CD4-positive, CD25-positive, alpha-beta regulatory T cell (primary cell): ENCODE measurements at places on chromosomes 2 and 18. TPM values are rescaled to one million over a fixed set of nuclear protein-coding genes. Genes with fewer than 3 reads are reported as not detected.

DNA sequence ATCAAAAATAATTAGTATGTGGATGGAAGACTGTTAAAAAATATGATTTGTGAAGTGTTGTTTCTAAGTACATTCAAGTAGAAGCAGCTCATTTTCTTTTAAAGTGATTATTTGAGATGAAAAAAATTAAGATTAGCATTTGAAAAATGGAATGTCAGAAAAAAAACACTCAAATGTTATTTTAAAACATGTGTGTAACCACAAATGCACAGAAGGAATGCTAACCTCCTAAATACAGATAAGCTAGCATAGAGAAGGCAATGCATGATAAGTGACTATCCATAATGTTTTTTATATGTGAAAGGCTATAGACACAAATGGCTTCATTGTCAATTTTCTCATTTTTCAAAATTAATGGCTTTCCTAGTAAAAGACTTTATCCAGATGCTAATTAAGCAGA lies 198.9 kb downstream of the NYAP2 start:
- no peak for DNase-seq

- DNase-seq, result no peak
Observed at GRCh38 chr2:55025627-55026026, 24.6 kb downstream of the RTN4 start.

GRCh38 chr2:171081649-171082111 lies 79.0 kb downstream of the TLK1 start:
- peak; percentile 29 for DNase-seq

DNA sequence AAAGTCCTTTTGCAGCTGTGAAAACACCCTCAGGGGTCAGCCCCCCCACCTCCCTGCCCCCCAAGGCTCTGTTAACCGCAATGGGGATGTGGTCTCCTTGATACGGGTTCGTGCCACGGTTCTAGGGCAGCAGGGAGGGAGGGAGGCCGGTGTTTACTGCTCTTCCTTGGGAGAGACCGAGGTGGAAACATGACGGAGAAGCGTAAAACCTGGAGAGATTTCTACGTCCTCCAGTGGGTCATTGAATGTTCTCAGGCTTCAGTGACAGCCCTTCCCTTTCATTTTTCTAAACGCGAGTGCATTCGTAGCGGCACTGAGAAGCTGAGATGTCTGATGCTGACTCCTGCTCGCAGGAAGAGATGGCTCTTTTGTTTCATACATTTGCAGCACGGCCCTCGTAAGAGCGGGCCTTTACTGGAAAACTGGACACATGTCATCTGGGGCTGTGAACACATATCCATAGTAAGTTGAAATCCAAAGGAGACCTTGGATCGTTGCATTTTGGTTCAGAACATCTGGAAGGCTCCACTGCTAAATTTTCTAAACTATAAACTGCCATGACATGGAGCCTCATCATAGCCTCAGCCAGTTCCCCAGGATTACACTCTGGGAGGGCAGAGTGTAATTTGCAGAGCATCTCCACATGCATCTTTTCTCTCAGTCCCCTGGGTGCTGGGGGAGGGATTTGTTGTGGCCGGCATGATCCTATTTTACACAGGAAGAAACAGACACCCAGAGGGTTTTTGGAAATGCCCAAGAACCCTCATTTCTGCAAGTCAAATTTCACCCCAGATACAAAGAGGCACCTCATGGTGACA lies 40.6 kb upstream of the HDAC4 start:
- no peak for DNase-seq

DSG1 gene
- total RNA-seq, result not detected

GRCh38 chr2:161223139-161223732 lies 63.0 kb downstream of the TANK start:
- DNase-seq, result peak; percentile 71

- no peak for DNase-seq
Observed at GRCh38 chr2:237894396-237894979, 35.1 kb downstream of the RAMP1 start.

DNA sequence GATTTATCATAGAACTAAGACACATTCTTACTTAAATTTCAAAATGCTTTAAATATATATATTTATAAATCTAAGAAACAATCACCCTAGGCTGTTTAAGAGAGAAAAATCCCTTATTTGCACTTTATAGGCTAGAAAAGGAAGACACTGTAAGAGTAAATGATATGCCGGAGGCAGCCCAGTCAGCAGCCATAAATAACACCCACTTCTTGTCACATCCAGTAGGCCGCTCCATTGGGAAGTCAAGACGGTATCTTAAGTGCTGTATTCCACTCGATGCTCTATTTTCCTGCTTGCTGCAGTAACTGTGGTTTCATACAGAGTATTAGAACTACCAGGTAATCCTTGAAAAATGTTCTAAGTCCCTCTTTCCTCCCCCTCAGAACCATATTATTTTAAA lies 57.9 kb downstream of the ABCA12 start:
- no peak for DNase-seq

- no peak for DNase-seq
Observed at GRCh38 chr2:120910956-120911951, 175.6 kb downstream of the GLI2 start.

GRCh38 chr2:24632172-24632571 lies 141.1 kb downstream of the NCOA1 start:
- no peak for DNase-seq

CYS1 gene
- not detected for total RNA-seq

DNA sequence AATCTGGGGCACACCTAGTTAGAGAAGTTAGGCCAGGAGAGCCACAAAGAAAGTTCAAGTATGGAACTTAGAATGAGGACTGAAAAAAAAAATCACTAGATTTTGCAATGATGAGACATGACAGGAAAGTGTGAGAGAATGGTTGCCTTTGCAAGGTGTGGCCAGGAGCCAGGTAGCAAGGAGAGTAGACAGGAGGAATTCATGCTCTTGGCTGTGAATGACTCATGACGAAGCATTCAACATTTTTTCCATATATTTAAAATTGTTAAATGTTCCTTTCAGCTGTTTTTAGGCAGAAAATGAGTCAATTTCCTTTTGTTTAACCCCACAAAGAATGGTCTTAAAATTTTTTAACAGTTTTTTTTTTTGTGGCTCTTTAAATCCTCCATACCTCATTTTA lies 636.9 kb downstream of the PLCL1 start:
- DNase-seq, result no peak

DNA sequence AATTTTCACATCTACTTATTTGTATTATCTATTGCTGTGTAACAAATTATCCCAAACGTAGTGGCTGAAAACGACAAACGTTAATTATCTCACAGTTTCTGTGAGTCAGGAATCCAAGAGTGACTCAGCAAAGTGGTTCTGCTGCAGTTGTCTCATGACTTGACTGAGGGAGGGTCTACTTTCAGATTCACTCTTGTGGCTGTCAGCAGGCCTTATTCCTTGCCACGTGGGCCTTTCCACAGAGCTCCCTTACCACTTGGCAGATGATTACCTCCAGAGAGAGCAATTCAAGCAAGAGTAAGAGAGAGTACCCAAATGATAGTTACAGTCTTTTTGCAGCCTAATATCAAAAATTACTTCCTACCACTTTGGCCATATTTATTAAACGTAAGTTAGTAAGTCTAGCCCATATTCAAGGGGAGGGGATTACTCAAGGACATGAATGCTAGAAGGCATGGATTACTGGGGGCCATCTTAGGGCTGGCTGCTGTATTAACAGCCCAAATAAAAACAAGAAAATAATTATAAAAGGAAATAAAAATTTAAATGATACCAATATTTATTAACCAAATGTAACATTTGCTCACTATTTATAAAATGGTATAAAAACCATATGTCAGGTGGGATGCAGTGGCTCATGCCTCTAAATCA lies 48.7 kb upstream of the NBEAL1 start:
- no peak for DNase-seq

GRCh38 chr2:237686659-237687136 lies 59.3 kb downstream of the LRRFIP1 start:
- no peak for DNase-seq

DNA sequence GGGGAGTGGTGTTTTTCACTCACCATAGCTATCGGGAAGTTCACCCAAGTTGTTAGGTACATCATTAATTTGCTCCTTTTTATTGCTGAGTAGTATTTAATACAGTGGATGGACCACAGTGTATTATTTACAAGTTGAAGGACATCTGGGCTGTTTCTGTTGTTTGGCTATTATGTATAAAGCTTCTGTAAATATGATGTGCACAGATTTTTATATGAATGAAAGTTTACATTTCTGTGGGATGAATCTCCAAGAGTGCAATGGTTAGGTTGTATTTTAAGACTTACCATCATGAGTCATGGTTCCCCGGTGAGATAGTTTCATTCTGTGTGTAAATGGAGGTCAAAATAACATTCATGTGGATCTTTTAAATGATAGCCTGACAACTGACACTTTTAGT lies 337.4 kb downstream of the PTPRM start:
- no peak for DNase-seq

- DNase-seq, result no peak
Observed at GRCh38 chr2:236744281-236744705, 174.7 kb downstream of the ACKR3 start.

GRCh38 chr2:20356042-20356441 lies 5.4 kb upstream of the PUM2 start:
- no peak for DNase-seq

CD8B2 gene
- total RNA-seq, result not detected

SERPINB3 gene
- not detected for total RNA-seq

SALL3 gene
- not detected for total RNA-seq

- no peak for DNase-seq
Observed at GRCh38 chr2:13821255-13821880, 811.1 kb upstream of the LRATD1 start.

RPRD1A gene
- 20.3 TPM for total RNA-seq

DNA sequence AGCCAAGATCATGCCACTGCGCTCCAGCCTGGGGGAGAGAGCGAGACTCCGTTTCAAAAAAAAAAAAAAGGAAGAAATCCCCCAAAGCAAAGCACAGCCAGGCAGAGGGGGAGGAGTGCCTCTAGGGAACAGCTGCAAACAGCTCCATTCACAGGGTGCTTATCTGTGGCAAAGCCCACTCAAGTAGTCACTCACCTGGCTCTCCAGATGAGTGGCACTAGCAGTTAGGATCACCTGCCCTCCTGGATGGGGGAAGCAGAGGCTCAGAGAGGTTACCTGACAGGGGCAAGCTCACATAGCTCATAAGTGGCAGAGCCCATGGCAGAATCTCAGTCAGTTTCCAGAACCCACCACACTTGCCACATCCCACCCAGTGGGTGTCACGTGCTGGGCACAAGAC lies 30.3 kb downstream of the TFCP2L1 start:
- no peak for DNase-seq

INHA gene
- total RNA-seq, result not detected

GRCh38 chr2:8430628-8431027 lies 251.2 kb upstream of the ID2 start:
- no peak for DNase-seq

DNA sequence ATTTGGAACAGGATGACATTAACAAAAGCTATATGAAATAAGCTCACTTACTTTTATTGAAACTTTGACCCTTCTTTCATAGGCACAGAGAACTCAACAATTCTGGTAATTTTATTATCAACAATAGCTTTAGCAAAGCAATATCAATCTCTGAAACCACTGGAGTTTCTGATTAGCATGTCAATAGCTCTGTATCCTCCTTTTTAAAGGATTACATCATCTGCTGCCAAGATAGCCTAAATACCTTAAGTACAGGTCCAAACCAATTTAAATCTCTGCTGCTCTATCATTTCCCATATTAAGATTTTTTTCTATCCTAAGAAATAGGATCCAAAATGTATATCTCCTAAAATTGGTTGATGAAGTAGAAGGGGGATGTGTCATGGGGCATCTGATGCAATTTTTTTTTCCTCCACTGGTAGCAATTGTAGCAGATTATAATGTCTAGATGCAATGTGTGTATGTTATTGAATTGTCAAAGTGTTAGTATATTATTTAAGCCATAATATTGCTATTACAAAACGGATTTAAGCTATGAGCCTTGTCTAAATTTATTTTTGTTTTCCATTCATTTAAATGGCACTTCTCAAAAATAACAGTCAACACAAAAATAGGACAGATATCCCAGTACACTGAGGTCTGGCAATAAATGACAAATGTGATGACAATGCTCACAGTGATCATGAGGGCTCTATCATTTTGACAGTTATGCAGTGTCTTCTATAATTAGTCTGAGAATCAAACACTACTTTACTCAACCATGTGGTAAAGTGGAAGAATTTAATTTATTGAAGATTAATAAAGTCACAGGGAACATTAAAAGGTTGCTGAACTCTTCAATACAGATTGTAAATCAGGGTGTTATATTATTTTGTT lies 328.4 kb downstream of the CDH7 start:
- no peak for DNase-seq

DNA sequence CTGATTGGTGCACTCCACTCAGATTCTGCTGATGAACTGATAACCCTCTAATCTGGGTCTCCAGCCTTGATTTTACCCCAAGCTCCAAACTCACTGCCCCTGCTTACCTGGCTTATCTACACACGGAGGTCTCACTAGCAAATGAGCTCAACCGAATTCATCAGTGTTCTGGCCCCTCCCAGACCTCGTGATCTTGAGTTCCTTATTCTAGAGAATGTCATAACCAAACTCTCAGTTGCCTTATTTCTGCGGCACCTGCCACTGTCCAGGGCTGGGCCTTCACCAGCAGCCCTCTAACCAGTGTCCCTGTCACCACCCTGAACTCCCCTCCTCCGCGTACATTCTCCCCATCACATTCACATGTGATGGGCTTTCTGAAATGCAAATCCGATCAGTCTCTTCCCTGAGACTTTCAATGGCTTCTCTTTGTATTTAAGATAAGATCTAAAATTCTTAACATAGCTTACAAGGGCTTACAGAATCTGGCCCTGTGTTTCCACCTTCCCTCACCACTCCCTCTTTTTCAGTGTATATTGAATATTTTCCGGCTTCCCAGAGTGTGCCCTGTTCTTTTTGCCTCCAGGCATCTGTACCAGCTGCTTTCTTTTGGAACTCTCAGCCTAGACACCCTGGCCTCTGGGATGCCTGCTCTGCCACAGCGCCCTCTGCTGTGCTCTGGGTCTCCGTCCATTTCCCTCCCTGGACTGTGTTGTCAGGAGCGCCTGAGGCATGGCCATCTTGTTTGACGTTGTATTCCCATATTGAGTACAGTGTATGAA lies 31.1 kb downstream of the NAB1 start:
- peak; percentile 39 for DNase-seq

DNA sequence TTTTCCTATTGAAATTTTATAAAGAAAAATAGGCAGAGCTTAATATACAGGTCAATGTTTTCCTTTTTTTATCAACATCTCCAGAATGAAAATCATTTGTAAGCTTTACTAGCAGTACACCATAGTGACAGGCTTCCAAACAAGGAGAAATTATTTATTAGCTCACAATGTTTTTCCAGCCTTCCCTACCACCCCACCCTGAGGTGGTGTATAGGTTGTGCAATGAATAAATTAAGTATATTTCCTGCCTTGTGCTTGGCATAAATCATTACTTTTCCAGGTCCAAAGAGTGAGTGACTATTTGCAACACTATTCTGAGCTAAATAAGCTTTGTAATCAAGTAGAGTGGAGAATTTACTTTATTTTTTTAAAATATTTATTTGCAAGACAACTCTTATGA lies 876.2 kb upstream of the POU3F3 start:
- DNase-seq, result no peak
